ENCODE measurements at places on chromosomes 11 and 22. TPM values are rescaled to one million over a fixed set of nuclear protein-coding genes. Genes with fewer than 3 reads are reported as not detected.

Gene RASSF7
- total RNA-seq: 90.3 TPM

Gene HSCB
- 28.1 TPM for total RNA-seq

Gene ANGPTL5
- 0.76 TPM for total RNA-seq

Gene PYGM
- total RNA-seq: 1.2 TPM

Gene SCGB1D2
- total RNA-seq: 278 TPM

Gene NLRP14
- total RNA-seq: not detected

Gene NCF4
- total RNA-seq: 2.2 TPM

Gene KRTAP5-7
- total RNA-seq: not detected

Gene DENND6B
- 3.4 TPM for total RNA-seq

Gene GRAMD1B
- total RNA-seq: 0.64 TPM

Gene SCN2B
- 0.21 TPM for total RNA-seq

Gene SHISAL1
- total RNA-seq: 0.89 TPM

DNA sequence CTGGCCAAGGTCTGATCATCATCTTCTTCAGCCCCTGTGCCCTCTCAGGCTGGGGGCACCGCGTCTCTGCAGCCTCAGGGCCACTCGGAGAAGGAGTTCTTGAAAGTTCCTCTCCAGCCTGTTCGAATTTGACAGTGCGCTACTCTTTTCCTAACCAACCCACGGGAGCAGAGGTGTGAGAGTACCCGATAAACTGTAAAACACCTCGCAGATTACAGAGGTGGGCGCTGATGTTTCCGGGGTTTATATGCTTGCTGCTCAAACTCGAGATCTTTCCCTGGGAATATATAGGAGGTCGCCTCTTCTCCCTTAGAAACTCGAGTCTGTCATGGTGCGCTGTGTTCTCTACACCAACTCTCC is 515 bp downstream of the CTR9 start:
- no peak for DNase-seq

- DNase-seq: no peak
Observed at GRCh38 chr22:17057959-17058814, 26.6 kb upstream of the IL17RA start.

DNA sequence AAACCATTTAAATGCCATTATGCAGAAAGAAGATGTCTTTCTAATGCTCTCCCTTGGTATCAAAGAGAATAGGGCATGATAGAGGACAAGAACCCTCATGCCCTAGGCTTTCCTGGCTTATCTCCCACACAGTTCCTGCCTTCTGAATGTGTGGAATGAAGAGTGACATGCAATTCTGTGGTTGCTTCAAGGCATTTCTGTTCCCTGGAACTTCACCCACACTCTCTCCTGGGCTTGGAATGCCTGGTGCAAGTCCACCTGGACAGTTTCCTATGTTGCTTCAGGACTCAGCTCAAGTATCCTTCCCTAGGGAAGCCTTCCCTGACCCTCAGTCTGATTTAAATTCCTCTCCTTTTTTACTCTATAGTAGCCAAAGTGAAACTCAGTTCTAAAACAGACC is 53.8 kb upstream of the DRD2 start:
- DNase-seq: no peak

DNA sequence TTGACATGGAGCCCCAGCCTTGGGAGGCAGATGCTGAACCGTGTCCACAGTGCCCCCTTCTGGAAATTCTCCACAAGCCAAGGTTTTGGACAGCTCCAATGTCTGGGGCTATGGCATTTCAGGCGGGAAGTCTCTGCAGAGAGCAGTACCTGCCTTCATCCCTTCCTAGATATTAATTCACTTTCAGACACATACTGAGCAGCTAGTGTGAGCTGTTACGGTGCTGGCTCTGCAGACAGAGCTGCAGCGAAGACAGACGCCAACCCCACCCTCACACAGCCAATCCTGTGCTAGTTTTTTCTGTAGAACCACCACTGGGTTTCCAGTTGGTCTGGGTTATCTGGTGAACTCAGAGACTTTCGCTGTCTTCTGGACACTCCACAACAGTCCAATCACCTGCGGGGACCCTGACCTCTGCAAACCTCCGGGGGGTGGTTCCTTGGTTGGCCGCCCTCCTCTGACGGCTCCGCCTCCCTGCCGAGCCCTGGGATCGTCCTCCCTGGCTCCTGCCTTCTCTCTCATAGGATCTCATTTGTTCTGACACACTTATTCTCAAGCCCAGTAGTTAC is 9.1 kb downstream of the LMF2 start:
- DNase-seq: no peak

- DNase-seq: no peak
Observed at GRCh38 chr22:30025221-30025620, 55.0 kb upstream of the HORMAD2 start.

DNA sequence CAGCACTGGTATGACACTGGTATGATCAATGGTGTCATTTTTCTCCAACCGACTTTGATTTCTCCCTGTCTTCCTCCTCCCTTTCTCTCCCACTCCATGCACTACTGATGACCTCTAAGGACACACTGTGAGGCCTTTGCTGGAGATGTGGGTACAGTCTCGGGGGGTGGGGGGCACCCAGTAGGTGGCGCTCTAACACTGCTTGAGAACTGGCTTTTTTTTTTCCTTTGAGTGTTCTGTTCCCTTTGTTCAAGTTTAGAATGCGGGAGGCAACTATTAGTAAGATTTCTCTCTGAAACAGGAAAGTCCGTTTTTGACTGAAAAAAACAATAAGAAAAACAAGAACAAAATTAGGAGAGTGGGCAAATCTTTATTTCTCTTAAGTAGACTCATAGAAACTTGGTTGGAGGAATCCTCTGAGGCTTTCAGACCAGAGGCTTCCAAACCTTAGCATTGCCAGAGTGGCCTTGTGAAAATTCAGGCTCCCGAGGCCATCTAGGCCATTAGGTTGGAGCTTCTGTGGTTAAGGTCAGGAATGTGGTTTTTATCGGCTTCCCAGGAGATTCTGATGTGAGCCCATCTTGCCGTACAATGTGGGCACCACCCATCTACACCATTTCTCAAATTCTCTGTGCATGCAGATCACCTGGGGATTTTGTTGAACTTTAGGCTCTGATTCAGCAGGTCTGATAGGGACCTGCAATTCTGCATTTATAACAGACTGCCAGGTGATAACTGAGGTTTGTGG is 43.2 kb downstream of the PANX1 start:
- no peak for DNase-seq

- DNase-seq: peak; percentile 73
Observed at GRCh38 chr22:27537501-27537900, 264.1 kb downstream of the MN1 start.

DNA sequence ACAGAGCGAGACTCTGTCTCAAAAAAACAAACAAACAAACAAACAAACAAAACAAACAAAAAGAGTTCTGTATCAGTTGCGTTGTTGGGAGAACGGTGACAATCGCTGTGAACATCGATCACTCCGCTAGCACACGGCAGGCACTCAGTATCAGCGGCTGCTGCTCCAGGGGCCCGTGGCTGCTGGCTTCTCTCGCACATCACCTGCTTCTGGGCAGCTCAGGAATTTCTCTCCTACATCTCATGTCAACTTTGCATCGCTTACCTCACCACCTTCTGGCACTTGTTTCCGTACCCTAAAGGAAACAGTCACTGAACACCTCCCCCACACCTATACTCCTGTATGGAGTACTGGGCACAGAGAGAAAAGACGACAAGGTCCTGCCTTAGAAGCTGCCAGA is 70.3 kb upstream of the WNT7B start:
- DNase-seq: peak; percentile 64

DNA sequence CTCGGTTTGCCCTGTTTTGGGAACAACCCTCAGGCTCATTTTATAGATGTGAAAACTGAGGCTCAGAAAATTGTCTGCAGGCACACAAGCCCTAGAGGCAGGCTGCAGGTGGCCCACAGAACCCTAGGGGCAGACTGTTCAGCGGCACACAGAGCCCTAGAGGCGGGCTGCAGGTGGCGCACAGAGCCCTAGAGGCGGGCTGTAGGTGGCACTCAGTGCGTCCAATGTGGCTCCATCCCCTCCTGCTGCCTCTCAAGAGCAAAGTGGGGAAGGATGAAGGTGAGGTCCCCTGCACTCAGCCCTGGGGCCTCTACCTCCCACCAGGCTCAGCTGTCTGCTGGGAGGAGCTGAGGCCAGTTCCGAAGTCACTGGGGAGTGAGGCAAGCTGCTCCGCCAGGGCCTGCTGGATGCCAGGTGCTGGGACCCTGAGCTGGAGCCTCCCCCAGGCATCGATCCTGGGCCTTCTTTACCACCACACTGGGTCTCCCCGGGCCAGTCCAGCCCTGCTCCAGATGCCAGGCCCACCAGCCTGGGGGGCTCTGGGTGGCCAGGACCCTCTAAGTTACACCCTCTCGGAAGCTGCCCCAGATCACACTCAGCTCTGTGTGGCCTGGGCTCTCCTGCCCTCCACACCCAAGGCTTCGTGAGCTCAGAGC is 2.3 kb downstream of the ACY3 start:
- DNase-seq: no peak

DNA sequence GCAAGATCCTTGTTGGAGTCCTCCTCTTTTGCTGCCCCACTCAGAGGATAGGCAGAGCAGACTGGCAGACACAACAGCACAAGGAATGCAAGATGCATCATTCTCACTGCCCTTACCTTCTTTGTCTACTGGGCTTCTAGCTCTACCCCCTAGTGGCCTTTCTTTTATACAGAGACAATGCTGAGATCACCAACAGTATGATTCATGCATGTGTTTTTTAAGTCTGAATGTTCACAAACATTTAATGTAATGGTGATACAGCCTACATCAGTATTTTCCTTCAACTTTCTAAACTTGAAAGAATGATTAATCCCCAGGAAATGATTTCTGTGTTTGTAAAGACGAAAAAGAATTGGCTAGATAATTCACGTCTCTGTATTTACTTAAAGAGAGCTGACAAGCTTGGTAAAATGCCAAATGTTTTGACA is at the start of gene MMP10:
TSS of gene MMP10 (minus strand) at position 138 of the 428 bp plus-strand sequence. CDS start at position 101, 37 bp downstream.
- no peak for DNase-seq

DNA sequence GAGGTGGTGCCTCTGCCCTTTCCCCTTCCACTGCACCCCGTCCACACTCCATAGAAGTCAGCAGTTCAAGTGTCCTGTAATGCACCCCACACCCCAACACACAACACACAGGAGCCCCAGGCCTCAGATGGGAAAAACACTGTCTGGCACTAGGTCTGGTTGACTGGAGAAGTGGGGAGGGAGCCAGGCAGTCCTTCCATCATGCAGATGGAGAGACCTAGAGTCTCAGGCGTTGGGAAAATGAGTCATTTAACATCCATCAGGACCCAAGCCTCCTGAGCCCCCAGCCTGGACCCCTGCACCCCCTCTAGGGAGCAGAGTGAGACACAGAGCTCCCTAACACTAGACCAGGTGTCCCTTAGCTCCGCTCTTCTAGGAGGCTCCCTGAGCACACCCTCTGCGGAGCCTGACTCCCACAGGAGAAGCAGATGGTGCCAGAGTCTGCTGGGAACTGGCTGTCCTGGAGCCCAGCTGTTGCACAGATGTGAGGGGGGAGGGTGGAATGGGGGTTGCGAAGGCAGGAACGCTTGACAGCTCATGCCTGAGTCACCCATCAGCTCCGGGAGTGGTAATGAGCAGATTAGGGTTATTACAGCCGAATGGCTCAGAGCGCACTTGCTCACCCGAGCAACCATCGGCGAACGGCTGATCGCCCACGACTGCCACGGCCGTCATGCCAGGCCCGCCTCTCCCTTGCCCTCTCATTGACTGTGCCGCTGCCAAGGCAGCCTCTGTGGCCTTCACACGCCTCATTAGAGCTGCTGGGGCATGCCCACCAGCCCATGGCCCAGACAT is 22.1 kb upstream of the SYT7 start:
- peak; percentile 92 for DNase-seq

DNA sequence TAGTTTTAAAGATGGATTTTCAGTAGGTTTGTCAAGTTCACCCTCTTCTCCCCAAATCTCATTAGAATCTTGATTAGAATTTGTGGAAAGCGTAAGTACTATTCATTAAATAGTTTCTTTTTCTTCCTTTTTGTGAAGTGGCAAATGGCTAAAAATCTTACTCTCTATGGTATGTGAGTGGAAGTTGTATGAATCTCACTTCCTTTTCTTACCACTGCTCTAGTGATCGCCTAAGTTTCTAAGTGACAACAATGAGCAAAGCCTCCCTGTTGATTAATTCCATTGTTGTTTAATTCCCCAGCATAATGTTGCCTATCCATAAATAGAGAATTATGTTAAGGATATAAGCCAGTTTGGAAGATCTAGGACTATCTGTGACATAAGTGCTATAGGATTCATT is 82.7 kb downstream of the PGR start:
- no peak for DNase-seq

DNA sequence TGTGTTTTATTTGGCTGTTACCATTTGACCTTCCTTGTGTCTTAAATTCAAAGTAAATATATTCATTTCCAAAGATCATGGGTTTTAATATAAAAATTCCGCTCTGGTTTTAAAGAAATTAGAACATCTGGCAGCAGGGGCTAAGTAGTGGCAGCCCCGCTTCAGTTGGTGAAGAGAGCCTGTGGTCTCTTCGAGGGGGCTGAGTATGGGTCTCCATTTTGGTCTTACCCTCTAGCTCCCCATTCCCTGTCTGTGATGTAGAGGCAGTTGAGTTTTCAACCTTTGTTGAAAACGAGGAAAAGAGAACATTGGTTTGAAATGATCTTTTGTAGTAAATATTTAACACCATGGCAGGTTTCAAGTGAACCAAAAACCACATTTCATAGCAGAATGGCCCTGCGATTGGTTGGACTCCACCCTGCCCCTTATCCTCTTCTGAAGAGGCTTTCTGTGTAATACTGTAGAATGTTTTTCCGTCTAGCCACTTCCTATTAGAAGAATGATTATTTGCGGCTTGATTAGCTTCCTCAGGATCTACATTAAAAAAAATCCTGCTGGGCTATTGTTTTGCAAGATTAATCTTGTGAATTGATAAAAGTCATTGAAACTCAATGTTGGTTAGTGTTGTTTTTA is 17.7 kb downstream of the APLP2 start:
- no peak for DNase-seq

DNA sequence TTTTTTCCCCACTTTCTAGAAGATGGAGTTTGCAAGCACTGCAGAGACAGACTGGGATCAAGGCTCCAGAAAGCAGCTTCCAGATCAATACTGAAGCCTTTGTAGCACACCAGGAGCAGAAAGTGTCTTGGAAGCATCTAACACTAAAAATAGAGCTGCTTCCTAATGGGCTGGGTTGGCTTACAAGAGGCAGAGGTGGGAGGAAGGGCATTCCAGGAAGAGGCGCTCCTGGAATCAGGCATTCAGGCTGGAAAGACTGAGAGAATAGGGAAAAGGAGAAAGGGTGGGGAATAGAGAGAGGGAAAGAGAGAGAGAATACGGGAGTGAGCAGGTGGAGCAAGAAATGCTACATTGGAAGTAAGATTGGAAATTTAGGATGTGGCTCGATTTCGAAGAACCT is 395.9 kb downstream of the OPCML start:
- DNase-seq: no peak

DNA sequence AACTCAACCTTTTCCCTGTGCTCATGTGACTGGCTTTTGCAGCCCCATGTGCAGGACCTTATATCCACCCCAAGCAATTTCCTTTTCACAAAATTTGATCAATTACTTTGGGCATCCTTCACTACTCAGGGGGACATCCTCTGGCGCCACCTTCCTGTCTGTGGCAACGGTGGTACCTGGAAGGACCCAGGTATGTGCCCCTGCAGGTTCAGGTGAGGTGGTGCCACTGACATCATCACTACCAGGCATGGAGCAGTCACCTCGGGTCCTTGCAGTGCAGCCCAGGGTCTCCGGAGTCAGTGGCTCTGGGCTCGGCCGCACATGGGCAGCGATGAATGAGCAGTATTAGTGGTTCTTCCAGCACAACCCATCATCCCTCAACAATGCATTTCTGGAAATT is 37.7 kb upstream of the B3GAT1 start:
- no peak for DNase-seq
